T1000 (cell line): ENCODE measurements at places on chromosomes 4 and X.

DNA sequence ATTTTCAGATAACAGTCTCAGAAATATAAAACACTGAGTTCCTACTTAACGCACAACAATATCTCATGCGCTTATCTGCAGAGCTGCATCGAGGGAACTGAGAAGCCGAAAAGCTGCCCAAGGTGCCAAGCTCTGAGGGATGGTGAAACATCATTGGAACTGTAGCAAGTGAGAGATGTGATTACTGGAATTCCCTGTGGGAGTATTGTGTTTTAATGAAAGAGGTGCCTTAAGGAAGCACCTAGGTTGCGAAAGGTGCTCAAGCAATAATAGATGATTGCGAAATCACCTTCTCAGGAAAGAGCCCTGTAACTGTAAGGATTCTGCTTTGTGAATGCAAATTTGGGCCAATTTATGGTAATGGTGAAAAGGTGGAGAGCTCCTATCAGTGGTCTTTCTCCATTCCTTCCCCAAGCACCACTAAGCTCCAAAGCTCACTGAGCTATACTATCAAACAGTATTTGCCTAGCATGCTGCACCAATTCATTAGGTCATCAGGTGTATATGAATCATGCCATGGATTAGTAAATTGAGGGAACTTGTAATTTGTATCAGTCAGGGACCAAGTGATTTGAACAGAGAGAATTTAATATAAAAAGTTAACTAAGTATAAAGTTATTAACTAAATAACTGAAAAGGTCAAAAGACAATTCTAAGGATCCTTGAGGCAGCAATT, 59.0 kb upstream of the ATP8A1 start:
- no peak for DNase-seq

GRCh38 chr4:53431052-53431451, 53.6 kb downstream of the FIP1L1 start:
- DNase-seq: no peak

DNA sequence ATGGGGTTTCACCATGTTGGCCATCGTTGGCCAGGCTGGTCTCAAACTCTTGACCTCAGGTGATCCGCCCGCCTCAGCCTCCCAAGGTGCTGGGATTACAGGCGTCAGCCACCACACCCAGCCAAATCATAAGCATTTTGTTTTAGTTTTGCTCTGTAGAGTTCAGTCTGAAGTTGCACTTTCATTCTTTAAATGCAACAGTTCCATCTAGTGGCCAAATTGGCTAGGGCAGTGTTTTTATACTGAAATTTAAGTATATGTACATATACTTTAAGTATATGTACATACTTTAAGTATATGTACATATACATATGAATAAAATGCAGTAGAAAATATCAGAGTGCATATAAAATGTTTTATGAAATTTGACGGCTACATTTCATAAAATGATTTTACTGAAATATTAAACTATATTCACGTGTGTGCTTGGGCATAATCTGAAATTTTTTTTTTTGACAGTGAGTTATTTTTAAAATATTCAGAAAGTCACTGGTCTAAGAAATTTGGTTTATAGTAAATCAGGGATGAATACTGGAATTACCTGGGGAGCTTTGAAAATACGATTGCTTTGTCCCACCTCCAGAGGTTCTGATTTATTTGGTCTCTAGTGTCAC, 145.5 kb downstream of the NWD2 start:
- no peak for DNase-seq

GRCh38 chrX:95889279-95889678, 795.4 kb upstream of the DIAPH2 start:
- no peak for DNase-seq

DNA sequence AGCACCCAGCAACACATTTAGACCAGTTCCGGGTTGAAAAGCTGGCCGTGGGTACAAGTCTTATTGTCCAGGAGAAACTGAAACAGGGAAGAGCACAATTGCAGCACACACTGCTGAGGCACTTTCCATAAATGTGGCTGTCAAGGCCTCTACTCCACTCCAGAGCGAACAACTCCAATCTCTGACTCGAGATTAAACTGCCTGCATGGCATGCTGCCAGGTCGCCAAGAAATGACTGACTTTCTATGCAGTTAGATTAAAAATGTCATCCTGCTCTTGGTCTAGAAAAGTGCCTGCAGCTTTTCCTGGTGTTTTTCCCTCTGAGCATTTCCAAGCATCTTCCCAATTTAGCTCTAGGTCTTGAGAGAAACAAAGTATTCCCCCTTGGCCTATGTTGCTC, 260.6 kb upstream of the EMCN start:
- no peak for DNase-seq

- no peak for DNase-seq
Observed at GRCh38 chr4:126051689-126052424, 737.1 kb downstream of the FAT4 start.

- DNase-seq: no peak
Observed at GRCh38 chrX:21738210-21738949, 19.5 kb downstream of the SMPX start.

GRCh38 chrX:37684426-37684825, 1.2 kb upstream of the XK start:
- DNase-seq: no peak

GRCh38 chr4:79025170-79025569, 85.9 kb upstream of the PAQR3 start:
- no peak for DNase-seq

DNA sequence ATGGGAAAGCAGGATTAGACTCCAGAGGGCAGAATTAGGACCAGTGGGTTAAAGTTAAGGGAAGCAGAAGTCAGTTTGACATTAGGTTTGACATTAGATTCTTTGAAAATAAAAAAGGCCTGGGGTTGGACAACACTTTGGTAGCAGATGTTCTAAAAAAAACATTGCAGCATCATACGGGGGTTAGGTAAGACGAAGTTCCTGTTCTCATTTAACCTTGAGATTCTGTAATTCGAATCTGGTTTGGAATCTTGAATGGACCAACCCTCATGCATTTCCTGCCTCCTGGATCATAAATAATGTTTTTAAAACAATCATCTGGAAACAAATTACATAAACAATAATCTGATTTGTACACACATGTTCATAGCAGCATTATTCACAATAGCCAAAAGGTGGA, 181.0 kb downstream of the SHROOM3 start:
- no peak for DNase-seq

DNA sequence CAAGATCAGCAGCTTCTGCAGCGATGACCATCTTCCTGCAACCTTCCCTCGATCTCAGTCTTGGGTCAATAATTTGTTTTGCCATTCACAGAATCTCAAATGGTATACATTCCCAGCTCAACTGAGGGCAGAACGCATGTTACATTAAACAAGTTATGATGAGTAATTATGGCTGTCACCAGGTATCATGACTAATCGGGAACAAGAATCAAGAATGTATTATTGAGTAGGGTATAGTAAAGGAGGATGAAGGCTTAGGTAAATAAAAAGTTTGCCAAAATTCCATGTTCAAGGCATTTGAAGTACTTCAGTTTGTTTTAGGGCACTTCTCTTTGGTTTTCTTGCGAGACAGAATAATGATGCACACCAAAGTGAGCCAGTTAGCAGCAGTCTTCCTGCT, 194.1 kb downstream of the SH2D1A start:
- no peak for DNase-seq

GRCh38 chr4:56806666-56807065, 14.8 kb downstream of the SPINK2 start:
- no peak for DNase-seq

DNA sequence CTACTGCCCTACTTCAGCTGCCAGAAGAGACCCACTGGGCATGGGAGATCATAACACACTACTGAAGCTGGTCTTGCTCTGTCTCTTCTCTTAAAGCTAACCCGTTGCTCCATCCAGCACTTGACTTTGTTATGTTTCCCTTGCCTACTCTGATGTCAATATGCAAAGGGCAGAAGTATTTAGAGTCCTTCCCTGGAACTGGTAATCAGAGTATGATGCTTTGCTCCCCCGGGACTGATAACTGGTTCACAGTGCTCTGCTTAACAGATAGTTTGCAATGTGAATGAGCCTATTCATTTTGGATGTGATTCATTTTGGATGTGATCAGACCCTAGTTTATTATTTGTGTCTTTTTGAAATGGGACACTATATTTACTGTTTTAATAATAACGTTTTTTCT, 12.3 kb upstream of the UCP1 start:
- DNase-seq: no peak

- DNase-seq: no peak
Observed at GRCh38 chr4:2371765-2372487, 46.5 kb downstream of the ZFYVE28 start.

GRCh38 chr4:95155759-95156451, 392.9 kb downstream of the UNC5C start:
- DNase-seq: no peak

DNA sequence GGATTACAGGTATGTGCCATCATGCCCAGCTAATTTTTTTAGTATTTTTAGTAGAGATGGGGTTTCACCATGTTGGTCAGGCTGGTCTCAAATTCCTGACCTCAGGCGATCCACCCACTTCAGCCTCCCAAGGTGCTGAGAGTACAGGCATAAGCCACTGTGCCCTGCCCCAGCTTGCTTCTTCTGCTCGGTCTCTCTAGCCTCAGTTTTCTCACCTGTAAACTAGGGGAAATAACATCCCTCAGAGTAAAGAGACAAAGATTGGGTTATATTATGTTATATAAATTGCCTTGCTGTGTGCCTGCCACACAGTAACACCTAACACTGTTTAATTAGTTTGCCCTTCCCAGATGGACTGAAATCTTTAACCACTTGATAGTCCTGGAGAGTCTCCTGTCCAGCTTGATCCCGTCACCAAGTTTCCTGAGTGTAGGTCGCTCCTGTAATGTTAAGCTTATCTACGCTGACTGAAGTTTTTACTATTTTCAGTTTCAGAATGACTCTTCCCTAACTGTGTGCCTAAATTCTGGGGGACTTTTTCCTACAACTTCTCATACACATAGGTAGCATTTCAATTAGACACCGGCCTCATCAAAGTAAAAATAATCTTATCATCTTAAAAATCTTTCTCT, 412.7 kb upstream of the TENM3 start:
- no peak for DNase-seq

DNA sequence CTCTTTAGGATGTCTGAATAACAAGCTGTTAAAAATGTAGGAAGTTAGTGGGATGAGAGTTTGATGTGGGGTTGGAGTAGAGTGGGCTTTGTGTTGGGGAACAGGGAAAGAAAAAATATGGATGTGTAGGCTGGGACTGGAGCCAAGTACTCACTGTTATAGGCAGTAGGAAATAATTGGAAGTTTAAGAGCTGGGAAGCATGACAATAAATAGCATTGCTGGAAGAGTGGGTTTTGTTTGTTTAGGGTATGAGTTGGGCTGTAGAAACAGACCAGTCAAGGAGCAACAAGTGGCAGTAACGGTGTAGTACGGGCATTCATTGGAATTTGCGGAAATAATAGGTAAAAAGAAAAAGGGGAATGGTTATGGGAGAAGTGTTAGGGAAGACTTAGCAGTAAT, 81.6 kb downstream of the KDM6A start:
- DNase-seq: no peak

GRCh38 chr4:168598191-168598590, 101.3 kb downstream of the PALLD start:
- DNase-seq: no peak

- DNase-seq: no peak
Observed at GRCh38 chrX:10828036-10828435, 207.7 kb upstream of the MID1 start.

GRCh38 chr4:80006935-80007744, 65.9 kb downstream of the ANTXR2 start:
- no peak for DNase-seq

DNA sequence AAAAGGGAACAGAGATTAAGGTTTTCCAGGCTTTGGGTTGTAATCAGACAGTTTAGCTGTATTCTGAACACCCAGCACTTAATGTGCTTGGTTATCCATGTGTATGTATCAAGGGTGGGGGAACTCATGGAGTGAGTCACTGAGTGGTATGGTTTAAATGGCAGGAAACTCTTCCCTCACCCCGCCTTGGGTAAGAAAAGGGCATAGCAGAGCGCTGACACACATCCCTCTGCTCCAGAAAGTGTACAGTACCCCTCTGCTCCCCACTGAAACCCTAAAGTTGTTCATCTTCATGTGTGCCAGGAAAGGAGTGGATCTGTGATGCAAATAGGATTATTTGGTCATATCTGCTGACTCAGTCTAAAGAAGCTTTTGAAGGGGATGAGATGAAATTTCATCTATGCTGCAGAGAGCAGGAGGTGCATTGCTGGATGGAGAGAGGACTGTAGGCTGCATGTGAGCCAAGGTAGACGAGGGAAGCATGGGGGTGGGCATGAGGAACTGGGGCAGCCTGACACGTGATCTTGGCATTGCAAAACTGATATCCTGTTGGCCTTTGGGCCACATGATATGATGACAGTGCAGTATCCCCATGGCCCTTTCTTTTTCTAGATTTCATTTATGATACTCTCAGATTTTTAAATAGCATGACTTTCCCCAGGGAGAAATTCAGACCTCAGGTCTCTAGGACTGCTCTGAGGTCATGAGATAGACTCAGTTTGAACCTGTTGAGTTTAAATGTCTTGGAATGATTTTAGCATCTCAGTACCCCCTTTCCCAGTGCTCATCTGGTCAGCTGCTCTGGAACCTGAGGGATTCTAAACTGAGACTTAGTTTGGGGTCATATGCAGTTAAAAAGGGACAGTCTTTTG, 84.8 kb downstream of the TMEM164 start:
- DNase-seq: peak; percentile 15

DNA sequence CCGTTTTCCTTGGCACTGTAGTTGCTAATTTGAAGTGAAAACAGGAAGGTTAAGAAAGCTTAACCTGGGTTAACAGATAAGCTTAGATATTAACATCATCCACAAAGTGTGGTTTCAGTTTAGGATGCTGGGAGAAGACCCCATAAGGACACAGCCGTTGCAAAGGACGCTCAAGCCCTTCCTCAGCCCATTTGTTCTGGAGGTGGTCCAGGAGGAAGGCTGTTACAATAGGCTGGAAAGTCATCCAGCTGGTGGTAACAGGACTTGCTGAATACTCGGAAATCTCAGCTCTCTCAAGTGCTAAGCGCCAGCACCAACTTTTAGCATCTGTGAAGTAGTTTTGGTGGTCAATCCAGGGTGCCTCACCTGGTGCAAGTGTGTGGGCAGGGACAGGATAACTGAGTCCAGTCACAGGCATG, 14.2 kb downstream of the CHST7 start:
- no peak for DNase-seq

GRCh38 chrX:40422021-40422420, 158.7 kb upstream of the ATP6AP2 start:
- no peak for DNase-seq

GRCh38 chr4:61489927-61490326, 289.8 kb downstream of the ADGRL3 start:
- no peak for DNase-seq

- DNase-seq: peak; percentile 7
Observed at GRCh38 chrX:39972340-39972739, 125.4 kb downstream of the BCOR start.
